ENCODE measurements at places on chromosomes 7 and 10.

GRCh38 chr7:106167439-106168136, 55.5 kb upstream of the SYPL1 start:
- no peak for DNase-seq

GRCh38 chr10:132282667-132283603, 24.8 kb downstream of the STK32C start:
- DNase-seq, result no peak

- no peak for DNase-seq
These were observed 488 bp downstream of the ABCF2 start for GRCh38 chr7:151226560-151226874.

- DNase-seq, result no peak
These were observed 158.0 kb downstream of the IPMK start for GRCh38 chr10:58109731-58110130.

GRCh38 chr7:95527033-95527775, 41.5 kb downstream of the ASB4 start:
- no peak for DNase-seq

DNA sequence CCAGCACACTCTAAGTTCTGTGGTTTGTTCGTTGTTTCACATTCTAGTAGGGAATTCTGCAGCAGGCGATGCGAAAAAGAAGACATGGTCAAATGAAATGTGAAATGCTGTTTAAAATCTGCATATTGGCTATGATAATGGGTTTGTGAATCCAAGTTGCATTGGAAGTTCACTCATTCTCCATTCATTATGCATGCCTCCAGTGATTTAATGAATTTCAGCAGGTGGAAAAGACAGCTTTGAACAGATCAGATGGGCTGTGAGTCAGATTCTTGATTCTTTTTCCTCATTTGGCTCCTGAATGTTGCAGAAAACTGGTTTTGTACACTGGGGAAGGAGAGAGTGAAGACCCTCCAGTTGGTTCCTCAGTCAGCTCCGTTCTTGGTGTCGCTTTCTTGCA, 52.1 kb downstream of the PNLIPRP2 start:
- DNase-seq, result no peak

All from thoracic aorta (tissue), 2 donors.